Skin of body (tissue), 3 donors: ENCODE measurements at places on chromosomes 2 and 18. TPM values are rescaled to one million over a fixed set of nuclear protein-coding genes. Genes with fewer than 3 reads are reported as not detected.

GRCh38 chr2:10129490-10129889 is 7.0 kb downstream of the RRM2 start:
- no peak for DNase-seq

KCNIP3 gene
- total RNA-seq: 2.4 TPM

CYTIP gene
- total RNA-seq: 8.2 TPM

DNA sequence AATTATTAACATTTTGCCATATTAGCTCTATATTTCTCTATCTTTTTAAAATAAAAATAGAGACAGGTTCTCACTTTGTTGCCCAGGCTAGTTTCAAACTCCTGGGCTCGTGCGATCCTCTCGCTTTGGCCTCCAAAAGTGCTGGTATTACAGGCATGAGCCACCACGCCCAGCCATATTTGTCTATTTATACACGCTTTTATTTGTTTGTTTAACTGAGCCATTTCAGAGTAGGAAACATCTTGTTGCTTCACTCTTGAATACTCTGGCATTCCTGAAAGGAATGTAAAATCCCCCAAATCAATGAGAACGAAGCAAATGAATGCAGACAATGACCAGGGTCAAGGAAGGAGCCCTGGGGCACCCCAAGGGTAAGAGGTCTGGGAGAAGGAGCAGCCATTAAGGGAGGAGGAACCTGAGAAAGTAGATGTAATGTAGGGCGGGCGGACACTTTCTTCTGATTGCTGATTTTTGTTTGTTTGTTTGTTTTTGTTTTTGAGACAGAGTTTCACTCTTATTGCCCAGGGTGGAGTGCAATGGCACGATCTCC is 31.7 kb upstream of the RAB1A start:
- DNase-seq: no peak

GRCh38 chr2:8885449-8886201 is 48.2 kb upstream of the KIDINS220 start:
- DNase-seq: no peak

POTEC gene
- not detected for total RNA-seq

GRCh38 chr2:227657199-227657845 is 9.3 kb upstream of the SCYGR5 start:
- no peak for DNase-seq

DNA sequence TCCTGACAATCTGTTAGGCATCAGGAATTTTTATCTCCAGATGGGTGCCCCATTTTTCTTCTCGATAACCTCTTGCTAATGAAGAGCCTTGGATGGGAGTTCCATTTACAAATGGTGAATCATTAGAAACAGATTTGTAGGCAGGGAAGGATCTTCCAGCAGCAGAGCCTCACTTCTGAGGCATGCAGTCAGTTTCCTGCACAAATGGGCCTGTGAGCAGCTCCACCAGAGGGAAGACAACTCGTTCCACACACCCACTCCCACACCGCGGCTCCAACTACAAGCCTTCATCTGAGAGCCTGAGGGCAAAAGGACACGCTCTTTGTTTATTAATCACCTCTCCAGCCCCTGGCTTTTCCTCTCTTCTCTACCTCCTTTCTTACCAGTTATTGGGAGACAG is 108.5 kb downstream of the CTAGE1 start:
- peak; percentile 24 for DNase-seq

GRCh38 chr18:11529081-11529480 is 80.3 kb upstream of the SLC35G4 start:
- DNase-seq: no peak

GRCh38 chr2:12507295-12507694 is 209.4 kb upstream of the TRIB2 start:
- no peak for DNase-seq

- no peak for DNase-seq
These were observed 12.8 kb upstream of the PPM1B start for GRCh38 chr2:44155666-44156446.

DNA sequence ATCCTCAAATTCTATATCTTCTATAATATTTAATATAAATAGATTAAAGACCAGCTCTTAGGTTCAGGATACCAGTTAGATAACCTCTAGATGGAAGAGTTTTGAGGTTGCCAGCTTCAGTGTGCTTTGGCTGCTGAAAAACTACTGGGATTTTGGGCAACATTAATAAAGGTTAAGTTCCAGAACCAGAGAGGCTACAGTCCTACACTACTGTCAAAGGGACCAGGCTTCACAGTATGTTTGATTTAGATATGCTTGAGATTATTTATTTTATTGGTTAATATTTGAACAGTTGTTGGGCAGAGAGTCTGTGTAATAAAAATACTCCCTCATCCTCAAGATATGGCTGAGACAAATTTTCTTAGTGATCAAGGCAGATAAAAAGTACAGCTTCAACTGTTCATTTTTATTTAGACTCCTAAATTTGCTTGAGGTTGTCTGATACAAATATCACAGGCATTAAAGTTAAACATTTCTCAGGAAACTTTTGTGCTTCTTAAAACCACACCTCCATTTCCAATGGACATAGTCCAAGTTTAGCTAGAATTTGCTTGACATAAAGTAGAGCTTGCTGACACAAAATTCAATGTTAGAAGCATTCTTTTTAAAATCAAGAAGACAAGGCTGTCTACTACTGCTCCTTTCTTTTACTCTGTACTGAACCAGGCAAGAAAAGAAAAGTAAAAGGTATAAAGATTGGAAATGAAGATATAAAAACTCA is 19.7 kb upstream of the TMEM17 start:
- no peak for DNase-seq

DNA sequence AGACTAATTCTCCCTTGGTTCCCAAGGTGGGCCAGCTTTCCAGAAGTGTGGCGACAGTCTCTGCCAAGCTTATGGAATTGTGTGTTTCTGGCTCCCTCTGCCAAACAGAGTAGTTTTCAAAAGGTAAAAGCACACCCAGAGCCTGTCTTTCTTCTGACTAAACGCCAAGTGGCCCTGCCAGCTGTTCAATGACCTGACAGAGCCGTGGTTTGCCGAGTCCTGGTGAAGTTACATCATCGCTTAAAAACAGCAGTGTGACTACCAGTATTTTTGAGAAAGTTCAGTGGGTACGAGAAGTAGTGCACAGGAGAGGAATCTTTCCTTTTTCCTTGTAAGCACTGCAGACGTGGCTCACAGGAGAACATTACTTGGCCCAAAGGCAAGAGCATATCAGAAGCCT is 1.9 kb downstream of the PER2 start:
- DNase-seq: peak; percentile 19

FTCDNL1 gene
- total RNA-seq: 2.2 TPM

- no peak for DNase-seq
These were observed 15.2 kb downstream of the BCL2L11 start for GRCh38 chr2:111135910-111136297.

- peak; percentile 59 for DNase-seq
These were observed 110.2 kb upstream of the TRIB2 start for GRCh38 chr2:12606472-12607000.

DNA sequence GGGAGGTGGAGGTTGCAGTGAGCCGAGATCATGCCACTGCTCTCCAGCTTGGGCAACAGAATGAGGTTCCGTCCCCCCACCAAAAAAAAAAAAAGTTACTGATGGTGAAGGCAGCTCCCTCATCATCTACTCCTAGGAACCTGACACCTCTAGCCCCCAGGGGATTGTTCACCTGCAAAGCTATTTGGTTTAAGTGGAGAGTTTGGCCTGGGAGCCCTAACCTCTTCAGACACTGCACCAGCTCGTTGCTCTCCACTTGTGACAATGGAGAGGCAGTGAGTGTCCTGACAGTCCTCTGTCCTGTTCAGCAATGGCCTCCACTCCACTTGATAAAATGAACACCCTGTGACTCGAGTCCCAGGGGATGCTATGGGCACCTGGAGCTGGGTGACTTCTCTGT is 43.5 kb downstream of the ATP6V1C2 start:
- no peak for DNase-seq

PJVK gene
- total RNA-seq: 5.9 TPM

DNA sequence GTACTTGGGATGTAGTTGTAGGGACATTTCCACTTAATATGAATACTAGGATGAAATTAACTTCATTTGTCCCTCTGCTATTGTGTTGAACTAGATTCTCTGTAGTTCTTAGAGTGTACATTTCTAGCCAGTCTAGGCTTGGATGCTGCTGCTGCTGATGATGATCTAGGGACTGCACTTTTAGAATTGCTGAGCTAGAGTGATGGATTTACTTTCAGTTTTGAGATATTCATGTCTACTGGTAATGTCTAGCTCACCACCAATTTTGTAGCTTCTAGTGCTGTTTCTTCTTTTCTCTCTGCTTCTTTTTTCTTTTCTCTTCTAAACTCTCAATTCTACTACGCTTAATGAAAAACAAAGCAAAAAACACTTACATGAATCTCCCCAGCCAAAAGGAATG is 49.4 kb downstream of the MRPS9 start:
- DNase-seq: no peak

- DNase-seq: no peak
These were observed 98.1 kb upstream of the YPEL5 start for GRCh38 chr2:30048636-30049175.

DNA sequence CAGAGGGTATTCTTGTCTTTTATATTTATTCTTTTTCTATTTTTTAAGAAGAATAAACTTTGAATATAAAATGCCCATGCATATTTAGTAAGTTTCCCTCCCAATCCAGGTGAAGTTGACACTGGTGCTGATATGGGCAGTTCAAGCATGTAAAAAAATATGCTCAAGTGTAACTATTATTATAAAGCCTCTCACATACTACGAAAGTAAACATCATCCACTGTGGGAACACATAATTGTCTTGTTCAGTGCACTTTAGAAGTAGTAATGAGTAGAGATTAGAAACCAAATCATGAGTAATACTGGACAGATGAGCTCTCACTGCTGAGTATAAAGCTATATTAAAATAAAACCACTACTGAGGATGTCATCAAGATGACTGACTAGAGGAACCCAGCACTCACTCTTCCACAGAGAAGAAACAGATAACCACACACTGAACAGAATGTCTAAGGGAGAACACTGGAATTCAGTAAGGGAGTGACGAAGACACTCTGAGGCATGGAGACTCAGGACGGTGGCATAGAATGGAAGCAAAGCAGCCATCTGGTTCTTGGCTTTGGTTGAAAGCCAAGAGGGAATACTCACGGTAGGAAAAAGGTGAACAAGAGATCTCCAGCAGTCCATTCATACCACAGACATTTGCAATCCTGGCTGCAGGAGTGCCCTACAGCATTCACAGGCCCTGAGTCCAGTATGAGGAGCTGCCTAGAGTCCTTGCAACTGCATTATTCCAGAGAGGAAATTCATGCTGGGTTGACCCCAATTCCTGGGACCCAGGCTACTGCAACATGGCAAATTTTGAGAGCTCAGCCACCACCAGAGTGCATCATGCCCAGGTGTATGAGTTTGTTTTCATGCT is 9.5 kb upstream of the FAM110C start:
- DNase-seq: no peak

DNA sequence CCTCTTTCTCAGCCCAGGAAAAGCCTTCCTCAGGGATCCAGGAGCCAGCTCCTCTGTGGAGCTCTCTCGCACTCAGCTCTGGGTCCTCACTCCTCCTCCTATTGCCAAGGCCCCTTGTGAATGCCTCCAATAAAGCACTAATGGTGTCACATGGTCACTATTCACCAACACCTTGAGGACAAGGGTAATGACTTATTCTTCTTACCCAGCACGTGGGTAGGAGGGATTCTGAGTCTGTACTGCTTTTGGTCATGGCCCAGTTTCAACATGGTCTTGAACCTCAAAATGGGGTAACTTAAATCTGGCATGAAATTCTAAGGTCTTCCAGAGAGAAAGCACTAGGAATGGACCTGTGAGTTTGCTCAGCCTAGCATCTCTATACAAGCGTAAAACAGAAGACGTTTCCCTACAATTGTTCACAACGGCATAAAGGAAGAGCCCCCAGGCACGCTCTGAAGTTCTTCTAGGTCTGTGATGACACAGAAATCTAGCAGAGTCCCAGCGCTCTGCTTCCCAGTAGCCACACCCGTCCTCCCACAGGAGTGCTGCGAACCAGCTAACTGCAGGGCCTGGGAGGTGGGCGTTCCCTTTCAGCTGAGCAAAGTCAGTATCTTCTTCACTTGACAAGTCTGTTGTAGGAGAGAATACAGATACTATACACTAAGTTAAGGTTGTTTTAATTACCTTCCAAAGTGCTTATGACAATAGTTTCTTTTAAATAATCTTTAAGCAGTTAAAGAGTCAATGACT is 14.6 kb upstream of the KIDINS220 start:
- DNase-seq: no peak

TACR1 gene
- 0.39 TPM for total RNA-seq

HSPE1 gene
- 80.5 TPM for total RNA-seq

LRRTM1 gene
- 0.10 TPM for total RNA-seq

DNA sequence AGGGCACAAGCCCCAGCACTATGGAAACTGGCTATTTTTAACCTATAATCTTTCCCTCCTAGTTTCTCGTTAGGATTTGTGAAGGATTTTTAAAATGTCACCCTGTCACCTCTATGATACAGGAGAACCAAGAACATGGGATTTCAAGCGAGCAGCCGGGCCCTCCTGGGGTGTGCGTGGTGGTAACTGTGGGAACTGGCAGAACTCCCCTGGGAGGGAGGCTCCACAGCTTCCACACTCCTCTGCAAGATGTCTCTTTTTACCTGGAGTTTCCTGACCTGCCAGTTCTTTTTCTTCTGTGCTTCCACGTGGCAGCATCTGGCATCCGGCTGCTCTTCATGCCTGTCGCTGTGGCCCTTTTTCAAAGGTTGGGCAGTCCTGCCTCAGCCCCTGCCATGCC is 386.3 kb upstream of the MYT1L start:
- no peak for DNase-seq

DNA sequence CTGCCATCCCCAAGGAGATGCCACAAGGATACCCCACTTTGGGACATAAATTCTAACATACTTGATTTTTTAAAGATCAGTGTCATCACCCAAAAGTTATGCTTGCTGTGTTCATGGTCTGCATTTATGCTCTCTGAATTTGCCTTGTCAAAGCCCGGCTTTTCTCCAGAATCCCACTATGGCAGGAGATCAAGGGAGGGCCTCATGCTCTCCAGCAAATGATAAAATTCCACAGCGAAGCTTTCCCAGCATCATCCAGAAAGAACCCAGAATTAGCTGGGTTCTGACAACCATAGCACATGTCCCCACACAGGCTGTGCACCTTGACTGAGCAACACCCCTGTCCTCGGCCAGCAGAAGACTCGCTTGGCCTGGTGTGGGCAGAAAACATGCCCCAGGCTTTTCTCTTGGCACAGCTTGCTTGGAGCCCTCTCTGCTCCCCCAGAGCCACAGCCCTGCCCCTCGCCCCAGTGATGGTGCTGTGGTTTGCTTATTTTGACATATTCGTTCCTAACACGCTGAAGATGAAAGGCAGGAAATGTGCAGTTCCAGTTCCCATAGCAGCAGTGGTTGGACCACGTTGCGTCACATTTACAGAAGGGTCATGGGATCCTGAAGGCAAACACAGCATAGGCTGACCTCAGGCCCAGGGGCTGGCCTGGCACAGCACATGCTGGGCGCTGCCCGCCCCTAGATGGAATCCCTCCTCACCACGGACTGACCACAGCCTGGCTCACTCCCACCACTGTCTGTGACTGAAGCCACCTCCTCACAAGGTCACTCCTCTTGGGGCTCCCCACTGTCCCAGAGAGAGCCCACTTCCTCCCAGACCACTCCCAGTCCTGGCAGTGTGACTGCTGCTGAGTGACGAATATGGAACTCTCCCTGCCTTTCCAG is 14.1 kb upstream of the CHRNA1 start:
- DNase-seq: peak; percentile 78

- no peak for DNase-seq
These were observed 172.0 kb downstream of the MIB1 start for GRCh38 chr18:21912339-21913239.
